GM06990 (cell line): ENCODE measurements at places on chromosomes 16 and 17.

- DNase-seq, result no peak
These were observed 5.9 kb downstream of the PRR11 start for GRCh38 chr17:59161477-59161876.

DNA sequence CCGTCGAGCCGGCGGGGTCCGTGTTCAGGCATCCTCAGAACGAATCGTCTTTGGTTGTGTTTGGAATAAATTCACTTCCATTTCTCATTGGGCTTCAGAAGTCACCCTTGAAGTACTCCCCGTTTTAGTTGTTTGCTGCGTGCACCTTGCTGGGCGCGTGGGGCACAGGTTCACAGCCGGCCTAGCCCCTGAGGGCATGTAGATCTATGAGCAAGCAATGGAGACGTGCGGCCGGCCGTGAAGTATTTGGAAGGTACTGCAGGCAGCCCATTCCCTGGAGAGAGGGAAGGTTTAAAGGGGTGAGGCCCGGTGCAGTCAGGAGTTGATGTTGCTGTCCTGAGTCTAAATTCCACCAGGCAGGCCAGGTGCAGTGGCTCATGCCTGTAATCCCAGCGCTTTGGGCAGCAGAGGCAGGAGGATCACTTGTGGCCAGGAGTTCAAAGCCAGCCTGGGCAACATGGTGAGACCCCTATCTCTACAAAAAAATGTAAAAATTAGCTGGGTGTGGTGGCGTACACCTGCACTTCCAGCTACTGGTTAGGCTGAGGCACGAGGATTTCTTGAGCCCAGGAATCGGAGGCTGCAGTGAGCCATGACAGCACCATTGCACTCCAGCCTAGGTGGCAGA, 714 bp downstream of the ACSF3 start:
- DNase-seq, result no peak

DNA sequence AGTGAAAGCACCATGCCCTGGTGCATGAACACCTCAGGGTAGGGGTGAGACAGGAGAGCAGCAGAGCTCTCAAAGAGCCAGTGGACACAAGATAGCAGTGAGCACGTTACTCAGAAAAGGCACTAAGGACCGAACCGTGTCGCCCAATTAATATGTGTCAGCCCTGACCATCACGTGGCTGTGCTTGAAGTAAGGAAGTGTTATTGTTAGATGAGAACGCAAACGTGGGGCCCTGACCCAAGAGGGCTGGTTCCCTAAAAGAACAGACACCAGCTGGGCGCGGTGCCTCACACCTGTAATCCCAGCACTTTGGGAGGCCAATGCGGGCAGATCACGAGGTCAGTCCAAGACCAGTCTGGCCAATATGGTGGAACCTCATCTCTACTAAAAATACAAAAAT, 16.3 kb downstream of the AXIN1 start:
- no peak for DNase-seq

GRCh38 chr16:14106457-14106856, 35.3 kb downstream of the MRTFB start:
- no peak for DNase-seq

DNA sequence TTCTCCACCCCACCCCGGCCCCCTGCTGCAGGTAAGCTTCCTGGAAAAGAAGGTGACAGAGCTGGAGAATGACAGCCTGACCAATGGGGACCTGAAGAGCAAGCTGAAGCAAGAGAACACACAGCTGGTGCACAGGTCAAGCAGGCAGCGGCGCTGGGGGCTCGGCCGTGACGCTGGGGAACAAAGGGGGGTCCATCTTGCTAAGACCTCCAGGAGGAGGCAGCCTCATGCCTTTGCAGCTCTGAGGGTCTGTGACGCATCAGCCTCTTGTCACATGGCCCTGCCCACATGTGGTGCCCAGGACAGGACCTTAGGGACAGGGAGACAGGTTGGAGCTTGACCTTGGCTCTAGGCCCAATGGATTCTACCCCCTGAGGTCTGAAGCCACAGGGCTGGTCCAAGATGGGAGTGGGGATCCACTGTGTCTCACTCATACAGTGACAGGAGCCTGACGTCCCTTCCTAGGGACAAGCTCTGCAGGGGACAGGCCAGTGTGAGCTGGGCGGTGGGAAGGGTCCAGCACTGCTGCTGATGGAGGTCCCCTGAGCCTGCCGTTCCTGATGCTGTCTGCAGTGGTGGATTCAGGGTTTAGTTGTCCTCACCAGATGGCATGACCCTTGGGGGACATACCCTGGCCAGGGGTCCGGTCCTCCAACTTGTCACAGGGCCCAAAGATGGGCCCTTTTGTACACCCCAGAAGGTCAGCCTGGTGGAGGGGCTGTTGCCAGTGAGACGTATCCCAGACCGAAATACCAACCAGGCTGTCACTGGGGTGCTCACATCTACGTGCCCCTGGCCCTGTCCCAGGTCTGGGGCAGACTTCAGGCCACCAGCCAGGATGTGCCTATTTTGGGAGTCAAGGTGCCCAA, 132.6 kb downstream of the RAB11FIP4 start:
- no peak for DNase-seq

GRCh38 chr16:70676675-70677498, 9.0 kb downstream of the MTSS2 start:
- peak; percentile 1 for DNase-seq

GRCh38 chr16:50603206-50604064, 55.2 kb downstream of the NKD1 start:
- DNase-seq, result no peak

DNA sequence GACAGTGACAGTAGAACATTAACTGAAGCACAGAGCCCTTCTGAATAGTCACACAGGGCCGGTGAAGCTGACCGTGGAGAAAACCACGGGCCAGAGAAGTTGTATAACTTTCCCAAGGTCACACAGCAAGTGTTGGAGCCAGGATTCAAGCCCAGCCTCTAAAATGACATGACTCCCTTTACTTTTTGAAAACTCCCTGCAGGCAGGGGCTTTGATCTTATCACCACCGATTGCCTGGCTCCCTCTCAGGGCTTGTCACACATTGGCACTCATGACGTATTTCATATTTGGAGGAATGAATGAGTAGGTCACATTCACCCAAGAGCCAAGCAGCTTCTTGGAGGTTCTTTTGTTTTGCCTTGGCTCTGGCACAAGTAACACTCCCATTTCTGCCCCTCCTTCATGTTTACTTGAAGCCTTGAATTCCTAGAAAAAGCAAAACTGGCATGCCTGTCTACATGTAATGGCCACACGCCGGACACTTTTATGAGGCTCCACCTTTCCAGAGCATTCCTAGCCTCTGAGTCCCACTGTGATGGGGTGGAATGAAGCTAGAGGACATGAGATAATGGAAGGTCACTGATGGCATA, 13.3 kb upstream of the RBBP6 start:
- DNase-seq, result no peak

- no peak for DNase-seq
These were observed 1733.6 kb downstream of the TP53TG3F start for GRCh38 chr16:35192993-35193392.

- DNase-seq, result no peak
These were observed 949.7 kb upstream of the EEF2KMT start for GRCh38 chr16:6047325-6047724.

DNA sequence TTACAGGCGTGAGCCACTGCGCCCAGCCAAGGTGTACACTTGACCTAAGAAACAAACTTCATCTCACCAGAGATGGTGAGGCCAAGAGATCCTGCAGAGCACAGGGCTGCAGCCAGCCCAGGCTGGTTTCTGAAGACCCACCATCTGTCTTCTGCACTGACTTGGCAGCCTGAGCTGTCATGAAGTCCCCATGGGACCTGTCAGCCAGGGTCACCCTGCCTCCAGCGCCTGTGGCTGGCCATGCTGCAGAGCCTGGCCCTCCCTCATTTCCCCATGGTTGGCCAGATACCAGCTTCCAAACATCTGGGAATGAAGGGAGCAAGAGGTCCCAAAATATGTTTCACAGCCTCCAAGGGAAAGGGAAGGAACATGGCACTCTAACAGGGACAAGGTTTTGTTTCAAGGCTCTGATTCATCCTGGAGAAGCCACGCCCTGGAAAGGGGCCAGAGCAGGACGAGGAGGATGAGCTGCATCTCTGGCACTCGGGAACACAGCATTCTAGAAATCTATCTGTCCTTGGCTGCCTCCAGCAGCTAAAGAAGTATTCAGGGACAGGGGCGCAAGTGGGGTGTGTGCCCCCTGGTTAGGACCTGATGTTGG, 45.3 kb downstream of the DDX19A start:
- DNase-seq, result no peak

DNA sequence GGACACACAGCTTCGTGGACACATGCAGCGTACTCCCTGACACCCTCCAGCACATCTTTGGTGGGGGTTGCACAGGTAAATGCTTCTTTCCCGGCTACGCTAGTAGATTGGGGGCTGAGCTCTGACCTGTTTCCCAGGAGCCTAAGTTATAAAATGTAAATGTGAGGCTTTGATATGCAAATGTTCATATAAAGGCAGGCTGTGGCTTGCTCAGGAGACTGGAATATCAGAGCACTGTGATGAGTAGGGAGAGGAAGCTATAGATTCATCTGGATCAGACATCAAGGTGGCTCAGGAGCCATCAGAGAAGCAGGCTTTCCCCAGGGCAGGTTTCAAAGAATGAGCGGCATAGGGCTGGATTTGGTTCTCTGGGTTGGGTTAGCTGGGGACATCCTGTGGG, 3.4 kb upstream of the ETV4 start:
- no peak for DNase-seq

- no peak for DNase-seq
These were observed 7.6 kb downstream of the CCDC57 start for GRCh38 chr17:82204831-82205719.

DNA sequence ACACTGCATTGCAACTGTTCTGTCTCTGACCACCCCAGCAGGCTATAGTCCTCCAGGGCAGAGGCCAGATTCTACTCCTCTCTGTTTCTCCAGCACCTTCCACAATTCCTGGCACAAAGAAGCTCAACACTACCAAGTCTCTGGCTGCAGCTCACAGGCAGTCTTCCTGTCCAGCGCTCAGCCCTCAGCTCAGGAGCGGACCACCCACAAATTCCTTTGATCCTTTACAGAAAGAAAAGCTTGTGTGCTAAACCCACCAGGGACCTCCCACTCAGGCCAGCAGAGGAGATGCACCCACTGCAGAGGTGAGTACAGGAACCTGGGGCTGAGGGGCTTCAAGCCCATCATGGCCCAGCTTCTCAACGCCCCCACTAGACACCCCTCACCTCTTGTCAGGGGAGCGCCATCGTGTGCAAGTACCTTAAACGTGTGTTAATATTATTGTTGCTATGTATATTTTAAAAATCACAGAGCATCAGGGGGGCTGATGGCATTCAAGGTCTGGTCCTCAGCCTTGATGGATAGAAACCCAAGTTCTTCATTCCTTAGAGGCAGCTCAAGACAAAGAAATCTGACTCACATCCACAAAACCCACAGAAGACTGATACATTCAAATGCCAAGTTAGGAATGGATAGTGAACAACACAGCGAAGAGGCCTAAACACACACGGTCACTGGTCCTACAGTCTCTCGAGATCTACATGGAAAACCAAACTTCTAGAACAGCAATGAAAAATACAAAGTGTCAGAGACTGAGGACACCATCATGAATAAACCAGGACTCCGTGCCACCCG, 8.4 kb downstream of the HSDL1 start:
- DNase-seq, result no peak

GRCh38 chr17:74987909-74988711, 678 bp downstream of the CDR2L start:
- no peak for DNase-seq

GRCh38 chr17:36999471-36999870, 50.7 kb downstream of the AATF start:
- no peak for DNase-seq

DNA sequence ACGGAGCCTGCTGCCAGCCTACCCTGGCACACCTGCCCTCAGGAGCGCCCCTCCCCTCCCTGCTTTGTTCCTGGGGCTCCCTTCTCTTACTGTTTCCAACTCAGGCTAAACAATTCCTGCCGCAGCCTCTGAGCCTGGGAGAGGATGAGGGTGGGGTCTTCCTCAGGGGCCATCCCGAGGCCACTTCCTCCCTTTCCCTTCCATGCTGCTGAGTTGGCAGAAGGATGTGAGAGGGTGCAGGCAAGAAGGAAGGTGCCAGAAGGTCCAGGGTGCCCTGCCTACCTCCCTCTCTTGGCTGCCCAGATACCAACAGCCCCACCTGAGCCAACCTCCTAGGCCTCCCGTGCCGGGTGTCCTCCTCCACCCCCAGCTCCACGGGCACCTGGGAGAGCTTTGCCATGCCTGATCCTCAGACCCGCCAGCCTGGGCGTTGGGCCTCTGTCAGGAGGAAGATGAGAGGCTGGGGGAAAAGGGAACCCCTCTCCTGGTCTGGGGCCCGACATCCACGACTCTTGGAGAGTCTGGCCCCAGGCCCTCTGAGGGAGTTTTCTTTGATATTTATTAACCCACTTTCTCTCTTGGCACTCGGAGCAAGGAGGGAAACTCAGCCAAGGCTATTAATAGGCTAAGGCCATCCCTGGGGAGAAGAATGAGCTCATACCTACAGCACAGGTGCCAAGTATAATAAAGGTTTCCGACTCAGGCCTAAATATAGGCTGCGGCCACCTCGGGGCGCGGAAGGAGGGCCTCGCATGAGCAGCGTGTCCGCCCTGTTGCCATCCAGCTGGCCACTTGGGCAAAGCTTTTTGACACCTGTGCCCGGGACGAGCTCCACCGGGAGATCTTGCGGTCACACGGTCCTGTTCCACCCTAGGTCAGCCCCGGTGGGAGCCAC, 232.0 kb downstream of the ENGASE start:
- DNase-seq, result no peak

DNA sequence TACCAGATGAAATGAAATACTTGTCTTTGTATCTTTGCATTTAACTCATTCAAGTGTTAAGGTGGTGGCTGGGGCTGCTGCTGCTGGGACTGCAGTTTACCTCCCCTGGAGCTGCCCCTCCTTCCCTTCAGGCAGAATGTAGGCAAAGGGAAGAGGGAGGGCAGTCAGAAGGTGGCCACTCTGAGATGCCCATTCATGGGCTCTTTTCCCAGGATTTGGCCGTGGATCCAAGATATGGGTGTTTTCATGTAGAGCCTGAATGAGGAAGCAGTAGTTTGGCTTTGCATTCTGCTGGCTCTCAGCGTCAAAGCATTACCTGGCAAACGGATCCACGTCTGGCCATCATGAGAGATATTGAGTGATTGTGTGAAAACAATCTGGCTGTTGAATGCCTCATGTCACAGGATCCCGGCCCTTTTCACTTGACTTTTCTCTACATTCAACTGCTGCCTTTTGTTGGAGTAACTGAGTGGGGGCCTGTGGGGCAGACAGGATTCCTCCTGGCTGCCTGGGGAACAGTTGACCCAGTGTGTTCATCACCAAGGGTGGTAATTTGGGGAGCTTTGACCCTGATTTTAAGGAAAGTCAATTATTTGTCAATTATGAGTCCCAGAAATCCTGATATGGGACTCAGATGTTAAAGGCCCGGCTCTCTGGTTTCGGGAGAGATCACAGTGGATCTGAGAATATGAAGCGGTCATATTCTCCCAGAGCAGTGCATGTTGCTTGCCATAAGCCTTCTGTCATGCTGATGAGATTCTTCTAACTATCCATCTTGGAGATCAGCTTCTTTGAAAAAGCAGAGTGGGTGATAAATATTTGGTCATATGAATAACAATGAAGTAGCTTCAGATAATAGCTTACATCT, 236.8 kb downstream of the IRX3 start:
- no peak for DNase-seq

DNA sequence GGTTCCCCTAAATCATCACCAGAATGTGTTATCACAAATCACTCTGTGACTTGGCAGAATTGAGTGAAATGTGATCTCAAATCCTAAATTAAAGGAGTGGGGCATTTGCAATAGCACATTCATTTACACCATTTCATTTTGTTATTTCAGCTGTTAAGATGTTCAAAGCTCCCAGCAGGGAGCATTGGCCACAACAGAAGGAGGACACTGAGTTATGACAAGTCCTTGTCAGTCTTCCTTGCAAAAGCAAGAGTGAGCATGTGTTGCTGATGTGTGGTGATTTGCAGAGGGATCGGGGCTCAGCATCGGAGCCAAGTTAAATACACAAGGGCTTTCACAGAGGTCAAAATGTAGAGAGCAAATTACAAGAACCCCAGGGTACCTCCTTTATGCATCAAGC, 372.2 kb upstream of the CDH5 start:
- DNase-seq, result no peak
